CD4-positive, alpha-beta T cell treated with Interleukin-10 for 1 hour (primary cell): ENCODE measurements at places on chromosomes 6 and 20.

- DNase-seq: no peak
Measured at GRCh38 chr6:139551376-139551775, 176.9 kb upstream of the CITED2 start.

DNA sequence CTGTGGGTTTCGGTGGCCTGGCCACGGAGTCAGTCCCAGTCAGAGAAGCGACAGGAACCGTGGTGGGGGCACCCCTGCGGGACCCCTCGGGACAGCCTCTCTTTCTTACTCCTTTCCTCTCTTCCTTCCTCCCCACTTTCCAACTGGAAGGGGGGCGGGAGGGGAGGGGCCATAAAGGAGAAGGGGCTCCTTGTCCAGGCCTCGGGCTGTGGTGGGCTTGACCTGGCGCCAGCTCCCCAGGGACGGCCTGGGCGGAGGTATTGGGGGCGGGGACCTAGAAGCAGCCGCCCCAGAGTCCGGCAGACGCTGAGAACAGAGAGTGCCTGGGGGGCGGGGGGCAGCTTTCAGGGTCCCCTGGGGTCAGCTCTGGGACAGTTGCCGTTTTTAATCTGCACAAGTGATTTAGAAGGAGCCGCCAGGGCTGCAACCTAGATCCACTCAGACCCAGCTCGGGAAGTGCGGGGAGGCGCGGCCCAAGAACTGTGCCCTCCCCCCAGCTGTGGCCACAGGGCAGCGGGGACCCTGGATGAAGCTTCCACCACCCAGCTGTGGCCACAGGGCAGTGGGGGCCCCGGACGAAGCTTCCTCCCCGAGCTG is 6.4 kb upstream of the ABHD16B start:
- DNase-seq: no peak

DNA sequence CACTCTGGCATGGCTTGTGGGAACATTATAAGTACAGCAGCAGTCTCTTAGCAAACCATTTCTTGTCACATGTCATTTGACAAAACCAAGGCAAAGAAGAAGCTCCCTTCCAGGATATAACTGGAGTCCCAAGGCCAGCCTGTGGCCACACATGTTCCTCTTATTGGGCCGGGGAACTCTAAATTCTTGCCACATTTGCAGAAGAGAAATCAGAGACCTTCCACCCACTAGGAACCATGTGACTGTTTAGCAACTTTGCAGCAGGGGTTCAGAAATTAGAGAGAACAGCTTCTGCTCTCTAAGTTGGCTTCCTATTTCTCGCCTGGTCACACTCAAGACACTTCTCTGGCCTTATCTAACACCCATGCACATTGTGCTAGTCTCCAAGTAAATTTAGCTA is 20.4 kb upstream of the MEP1A start:
- peak; percentile 26 for DNase-seq

GRCh38 chr6:105282631-105283585 is 103.1 kb upstream of the POPDC3 start:
- no peak for DNase-seq

GRCh38 chr6:22647719-22648118 is 78.4 kb downstream of the HDGFL1 start:
- no peak for DNase-seq

DNA sequence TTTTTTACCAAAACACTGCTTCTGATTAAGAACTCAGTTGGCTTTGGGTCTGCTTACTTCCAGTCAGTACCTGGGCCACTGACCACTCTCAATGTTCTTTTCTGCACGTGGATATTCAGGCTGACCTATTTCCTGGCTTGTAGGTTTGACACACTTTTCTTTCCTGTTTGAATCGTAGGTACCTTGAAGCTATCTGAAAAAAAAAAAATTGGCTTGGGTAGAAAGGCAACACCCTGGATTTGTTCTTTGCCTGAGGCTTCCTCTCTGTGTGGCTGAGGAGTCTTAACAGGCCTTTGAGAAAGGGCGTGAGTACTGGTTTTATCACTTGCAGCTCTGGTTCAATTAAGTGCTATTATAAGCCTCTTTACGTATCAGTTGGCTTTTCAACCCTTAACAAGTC is 60.6 kb upstream of the IL20RA start:
- DNase-seq: peak; percentile 10

DNA sequence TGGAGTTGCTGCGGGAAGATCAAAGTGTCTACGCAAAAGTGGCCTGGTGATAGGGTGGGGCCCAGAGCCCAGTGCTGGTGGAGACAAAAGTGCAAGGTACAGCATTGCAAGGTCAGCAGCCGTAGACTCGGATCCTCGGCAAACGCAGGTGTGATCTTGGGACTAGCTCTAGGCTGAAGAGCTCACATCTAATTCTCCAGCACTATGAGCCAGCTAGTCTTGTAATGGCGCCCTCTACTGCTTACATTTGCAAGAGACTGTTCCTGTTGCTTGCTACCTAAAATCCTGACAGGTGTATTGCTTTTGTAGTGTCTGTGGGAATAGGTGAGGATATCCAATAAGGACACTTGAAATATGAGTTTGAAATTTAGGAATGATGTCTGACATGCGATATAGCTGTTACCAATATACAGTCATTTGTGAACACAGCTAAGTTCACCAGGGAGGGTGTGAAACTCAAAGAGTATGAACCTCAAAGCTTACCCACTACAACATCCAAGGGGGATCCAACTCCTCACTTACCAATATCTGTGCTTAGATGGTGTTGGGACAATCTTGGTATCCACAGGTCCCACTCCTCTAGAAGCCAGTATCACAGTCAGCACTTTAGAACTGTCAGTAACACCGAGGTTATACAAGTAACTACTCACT is 58.4 kb downstream of the PDE7B start:
- DNase-seq: peak; percentile 78

DNA sequence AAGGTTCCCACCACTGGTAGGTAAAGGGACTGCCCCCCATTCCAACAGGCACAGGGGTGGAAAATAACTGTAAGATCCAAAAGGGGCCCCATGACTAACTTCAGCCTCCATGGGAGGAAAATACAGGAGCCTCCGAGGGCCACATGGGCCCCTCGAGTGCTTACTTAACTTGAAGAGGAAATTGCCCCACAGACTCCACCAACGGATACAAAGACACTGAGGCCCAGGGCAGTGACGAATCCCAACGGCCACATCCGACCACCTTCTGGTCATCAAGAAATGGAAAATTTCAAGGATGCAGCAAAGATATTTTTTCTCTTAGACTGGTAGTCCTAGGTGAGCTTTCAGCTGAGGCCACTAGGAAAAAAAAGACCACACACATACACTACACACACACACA is 116.0 kb upstream of the MRPS10 start:
- no peak for DNase-seq

DNA sequence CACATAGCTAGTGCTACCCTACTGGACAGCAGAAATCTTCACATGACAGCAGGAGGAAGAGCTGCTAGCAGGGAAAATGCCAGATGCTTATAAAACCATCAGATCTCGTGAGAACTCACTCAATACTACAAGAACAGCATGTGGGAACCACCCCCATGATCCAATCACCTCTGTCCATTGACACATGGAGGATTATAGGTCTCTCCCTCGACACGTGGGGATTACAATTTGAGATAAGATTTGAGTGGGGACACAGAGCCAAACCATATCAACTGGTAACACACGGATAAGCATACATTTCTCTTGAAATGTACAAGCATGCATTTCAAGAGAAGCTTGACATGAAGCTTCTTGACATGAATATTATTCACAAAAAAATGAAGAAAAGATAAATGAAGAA is 64.1 kb downstream of the MMS22L start:
- DNase-seq: no peak

- no peak for DNase-seq
Measured at GRCh38 chr6:46220352-46221221, 49.8 kb upstream of the ENPP5 start.

GRCh38 chr6:69835414-69836179 is 30.8 kb upstream of the COL19A1 start:
- DNase-seq: peak; percentile 52

DNA sequence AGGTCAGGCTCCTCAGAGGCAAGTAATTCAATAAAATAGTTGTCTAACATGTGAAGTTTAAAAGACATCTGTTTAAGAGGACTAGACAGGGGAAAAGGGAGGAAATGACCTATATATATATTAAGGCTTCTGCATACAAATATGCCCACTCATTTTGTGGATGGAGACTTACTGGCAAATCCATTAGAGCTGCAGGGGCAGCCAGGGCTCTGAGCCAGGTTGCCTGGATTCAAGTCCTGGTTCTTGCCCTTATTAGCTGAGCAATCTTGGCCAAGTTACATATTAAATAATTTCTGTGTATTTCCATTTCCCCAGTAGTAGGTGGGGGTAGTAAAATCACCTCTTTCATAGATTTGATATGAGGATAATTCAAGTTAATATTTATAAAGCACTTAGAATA is 287.0 kb upstream of the RIMS1 start:
- no peak for DNase-seq

DNA sequence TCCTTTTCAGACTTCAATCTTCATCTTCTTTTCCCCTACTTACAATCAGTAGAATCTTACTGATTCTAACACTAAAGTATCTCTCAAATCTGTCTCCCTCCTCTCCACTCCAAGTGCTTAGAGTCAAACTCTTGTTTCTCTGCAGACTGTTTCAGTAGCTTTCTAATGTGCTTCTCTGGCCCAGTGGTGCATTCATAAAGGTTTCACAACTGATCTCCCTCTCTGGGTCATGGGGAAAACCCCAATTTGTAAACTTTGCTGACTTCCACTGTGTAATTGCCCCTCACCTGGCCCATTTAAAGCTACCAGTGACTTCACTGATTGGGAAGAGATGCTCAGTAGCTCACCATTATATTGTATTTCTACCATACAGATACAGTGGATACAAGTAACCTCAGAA is 183.6 kb downstream of the FAXC start:
- DNase-seq: no peak

- DNase-seq: peak; percentile 10
Measured at GRCh38 chr6:116136933-116137340, 11.0 kb upstream of the COL10A1 start.

DNA sequence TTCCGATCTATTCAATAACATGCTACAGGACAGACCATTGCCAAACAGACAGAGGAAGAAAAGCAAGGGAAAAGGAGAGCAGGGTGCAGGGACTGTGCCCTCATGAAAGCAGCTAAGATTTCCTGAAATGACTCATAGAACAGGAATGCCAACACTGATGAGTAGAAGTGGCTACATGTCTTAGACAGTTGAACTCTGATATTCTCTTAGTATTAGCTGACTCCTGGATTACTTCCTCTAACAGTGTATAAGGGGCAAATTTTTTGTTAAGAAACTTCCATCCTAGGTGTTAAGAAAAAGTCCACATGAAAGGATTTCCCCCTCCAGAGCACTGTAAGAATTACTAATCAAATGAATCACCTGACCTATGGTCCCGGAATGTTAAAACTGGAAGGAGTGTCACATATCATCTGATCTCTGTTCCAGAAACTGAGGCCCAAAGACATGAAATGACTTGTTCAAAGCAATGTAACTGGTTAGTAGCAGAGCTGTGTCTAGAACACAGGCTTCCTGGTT is 224.9 kb downstream of the IBTK start:
- no peak for DNase-seq

- no peak for DNase-seq
Measured at GRCh38 chr6:151620179-151620578, 126.4 kb downstream of the CCDC170 start.

GRCh38 chr6:26056583-26057350 is 30.5 kb upstream of the HFE start:
- peak; percentile 37 for DNase-seq

GRCh38 chr6:116389357-116389756 is 18.6 kb downstream of the DSE start:
- DNase-seq: no peak

GRCh38 chr6:150652848-150653613 is 53.3 kb downstream of the PLEKHG1 start:
- no peak for DNase-seq

- DNase-seq: no peak
Measured at GRCh38 chr6:47076422-47077344, 34.6 kb upstream of the ADGRF1 start.

- no peak for DNase-seq
Measured at GRCh38 chr20:61400499-61400898, 148.4 kb downstream of the CDH4 start.

- no peak for DNase-seq
Measured at GRCh38 chr6:24990236-24990845, 54.6 kb upstream of the RIPOR2 start.

GRCh38 chr6:166703149-166703710 is 76.2 kb upstream of the RPS6KA2 start:
- DNase-seq: no peak

GRCh38 chr20:47320990-47321805 is 35.3 kb downstream of the ZMYND8 start:
- DNase-seq: no peak

DNA sequence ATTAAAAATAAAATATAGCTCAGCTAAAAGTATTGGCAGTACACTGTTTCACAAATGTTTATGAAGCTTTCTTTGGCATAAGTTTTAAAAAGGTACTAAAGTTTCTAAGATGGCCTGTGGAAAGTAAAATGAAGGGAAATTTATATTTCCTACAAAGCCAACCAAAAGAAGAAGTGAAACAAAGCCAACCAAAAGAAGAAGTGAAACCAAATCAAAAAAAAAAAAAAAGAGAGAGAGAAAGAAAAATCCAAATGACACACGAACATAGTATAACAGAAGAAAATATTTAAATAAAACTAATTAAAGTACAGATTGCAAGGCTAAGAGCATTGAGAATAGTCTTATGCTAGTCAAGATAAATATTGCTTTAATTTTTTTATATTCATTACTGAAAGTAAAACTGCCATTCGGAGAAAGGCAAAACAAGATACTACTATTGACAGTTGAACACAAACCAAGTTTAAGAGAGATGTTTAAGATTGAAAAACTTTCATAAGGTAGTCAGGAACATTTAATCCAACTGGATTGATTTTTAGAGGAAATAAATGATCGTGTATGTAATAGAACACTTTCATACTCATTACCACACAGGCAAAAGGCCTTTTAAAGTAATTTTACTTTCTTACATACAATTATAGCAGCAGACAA is 12.8 kb upstream of the KHDRBS2 start:
- DNase-seq: no peak

DNA sequence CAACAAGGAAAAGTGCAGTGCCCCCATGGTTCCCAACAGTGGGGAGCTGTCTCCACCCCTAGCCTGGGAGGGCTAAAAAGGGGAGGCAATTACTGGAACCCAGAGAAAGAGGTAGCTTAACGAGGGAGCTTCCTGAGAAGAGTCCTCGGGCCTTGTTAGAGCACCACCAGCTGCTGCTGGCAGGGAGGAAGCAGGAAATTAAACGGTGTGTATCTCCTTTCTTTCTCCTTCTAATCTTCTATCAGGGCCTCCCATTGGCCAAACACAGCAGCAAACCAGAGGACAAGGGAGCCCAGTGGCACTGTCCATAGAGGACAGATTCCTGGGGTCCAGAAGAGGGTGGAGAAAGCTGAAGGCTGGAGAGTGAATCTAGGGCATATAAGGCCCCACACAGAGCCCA is 7.6 kb upstream of the BTN2A2 start:
- DNase-seq: no peak

- DNase-seq: no peak
Measured at GRCh38 chr6:34067814-34068213, 78.1 kb downstream of the GRM4 start.

- no peak for DNase-seq
Measured at GRCh38 chr20:16178546-16179135, 394.6 kb downstream of the KIF16B start.
